Nucleus accumbens (tissue), 56 donors: ENCODE measurements at places on chromosomes 2 and 18.

DNA sequence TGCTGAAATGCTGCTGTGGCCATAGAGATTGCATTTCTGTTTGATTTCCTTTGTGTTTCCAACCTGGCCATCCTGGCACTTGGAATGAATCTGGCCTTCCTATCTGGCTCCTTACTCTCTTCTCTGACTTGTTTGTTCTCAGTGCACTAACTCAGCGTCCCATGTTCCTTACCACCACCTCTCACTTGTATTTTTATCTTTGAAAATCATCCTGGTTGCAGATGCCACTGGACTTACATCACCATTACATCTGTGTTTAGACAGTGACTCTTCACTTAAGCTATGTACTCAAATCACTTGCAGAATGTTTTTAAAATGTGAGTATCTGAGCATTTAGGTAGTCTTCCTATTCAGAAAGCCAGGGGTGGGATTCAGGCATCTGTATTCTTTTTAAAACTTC, 239.5 kb downstream of the WDR7 start:
- no peak for DNase-seq

DNA sequence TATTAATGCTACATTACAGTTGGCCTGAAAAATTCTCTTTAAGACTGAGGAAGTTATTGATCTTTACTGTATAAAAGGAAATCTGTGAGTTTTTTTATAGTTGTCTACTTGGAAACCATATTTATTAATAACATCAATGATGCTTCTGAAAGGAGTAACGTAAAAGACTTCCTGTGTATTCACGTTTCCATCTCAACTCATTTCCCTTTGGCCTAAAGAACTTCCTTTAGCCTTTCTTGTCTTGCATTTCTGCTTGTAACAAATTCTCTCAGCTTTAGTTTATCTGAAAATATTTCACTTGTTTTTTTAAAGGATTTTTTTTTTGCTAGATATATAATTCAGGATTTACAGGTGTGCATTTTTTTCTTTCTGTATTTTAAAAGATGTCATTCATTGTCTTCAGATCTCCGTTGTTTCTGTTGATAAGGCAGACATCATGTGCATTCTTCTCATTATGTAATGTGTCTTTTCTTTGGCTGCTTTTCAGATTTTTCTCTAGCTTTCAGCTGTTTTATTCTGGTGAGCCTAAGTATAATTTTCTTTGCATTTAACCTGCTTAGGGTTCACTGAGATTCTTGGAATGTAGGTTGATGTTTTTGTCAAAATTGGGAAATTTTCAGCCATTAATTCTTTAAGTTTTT, 159.0 kb upstream of the DAPL1 start:
- no peak for DNase-seq

GRCh38 chr2:176126929-176127773, 2.4 kb upstream of the HOXD8 start:
- peak; percentile 23 for DNase-seq

DNA sequence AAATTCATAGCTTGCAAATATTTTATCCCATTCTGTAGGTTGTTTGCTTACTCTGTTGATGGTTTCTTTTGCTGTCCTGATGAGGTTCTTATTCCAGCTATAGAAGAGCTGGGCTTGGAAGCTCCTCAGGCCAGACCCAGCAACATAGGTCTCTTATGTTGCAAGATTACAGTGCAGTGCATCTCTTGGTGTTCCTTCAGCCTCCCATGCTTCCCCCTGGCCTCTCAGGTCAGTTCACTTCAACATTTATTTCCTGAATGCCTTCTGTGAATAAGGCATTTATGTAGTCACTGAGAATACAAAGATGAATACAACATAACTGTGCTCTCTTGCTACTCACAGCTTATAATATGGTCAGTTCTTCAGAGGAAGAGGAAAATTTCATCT, 179.0 kb upstream of the SLC39A10 start:
- no peak for DNase-seq

DNA sequence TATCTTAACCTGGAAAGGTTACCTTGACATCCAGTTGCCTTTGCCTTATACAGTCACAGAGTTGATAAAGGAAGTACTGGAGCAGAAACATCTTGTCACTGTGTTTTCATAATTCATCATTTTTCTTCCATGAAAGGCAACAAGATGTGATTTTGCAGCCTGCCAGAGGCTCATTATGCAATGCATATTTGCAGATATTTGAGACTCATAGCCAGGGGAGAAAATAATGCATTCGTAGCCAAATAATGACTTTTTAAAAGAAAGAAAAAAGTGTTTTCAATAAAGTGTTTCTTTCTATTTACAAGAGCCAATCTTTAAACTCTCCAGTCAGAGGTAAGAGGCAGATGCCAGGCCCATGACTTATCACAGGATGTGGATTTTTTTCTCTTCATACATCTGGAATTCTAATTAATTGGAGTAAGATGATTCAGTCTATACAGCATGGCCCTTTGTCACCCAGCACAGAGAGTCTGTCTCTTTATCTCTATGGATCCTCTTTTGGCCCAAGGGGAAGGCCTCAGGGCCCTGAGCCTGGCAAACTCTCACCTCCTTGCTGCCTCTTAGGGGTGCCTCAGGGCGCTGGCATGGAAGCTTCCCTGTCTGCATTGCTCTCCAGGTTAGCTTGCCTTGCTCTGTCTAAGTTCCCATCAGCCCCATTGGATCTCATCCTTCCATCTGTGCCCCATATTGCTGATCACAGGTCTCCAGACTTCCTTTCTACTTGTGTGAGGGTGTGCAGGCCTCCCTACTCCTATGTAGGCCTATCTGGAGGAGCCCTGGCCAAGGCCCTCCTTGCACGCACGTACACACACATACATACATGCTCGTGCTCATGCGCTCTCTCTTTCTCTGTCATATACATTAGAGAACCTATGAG, 247.7 kb downstream of the TPGS2 start:
- no peak for DNase-seq

GRCh38 chr2:235024931-235025773, 73.3 kb downstream of the SH3BP4 start:
- no peak for DNase-seq

DNA sequence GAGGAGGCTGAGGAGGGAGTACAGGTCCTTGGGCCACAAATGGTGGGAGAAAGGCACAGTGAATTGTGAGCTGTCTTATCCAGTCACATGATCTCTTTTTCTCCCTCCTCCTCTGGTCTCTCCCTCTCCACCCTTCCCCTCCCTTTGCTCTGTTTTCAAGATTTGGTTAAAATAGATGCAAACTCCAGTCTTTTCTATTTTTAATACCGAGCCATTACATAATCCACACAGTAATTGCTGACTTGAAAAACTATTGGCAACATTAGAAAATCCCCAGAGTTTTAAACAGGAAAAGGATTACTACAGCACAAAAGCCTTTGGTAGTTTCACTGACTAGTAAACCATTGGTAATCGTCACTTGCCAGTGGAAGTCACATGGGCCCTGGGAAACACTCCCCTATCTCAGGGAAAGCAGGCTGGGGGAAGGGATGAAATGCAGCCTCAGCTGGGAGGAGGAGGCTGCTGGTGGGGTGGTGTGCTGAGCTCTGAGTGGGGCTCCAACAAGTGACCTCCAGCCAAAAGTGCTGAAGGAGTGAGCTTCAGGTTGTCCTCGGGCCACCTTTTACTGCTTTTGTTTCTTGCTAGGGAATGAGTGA, 57.4 kb upstream of the PCBP1 start:
- peak; percentile 40 for DNase-seq

GRCh38 chr2:235078182-235078581, 126.4 kb downstream of the SH3BP4 start:
- DNase-seq = no peak

DNA sequence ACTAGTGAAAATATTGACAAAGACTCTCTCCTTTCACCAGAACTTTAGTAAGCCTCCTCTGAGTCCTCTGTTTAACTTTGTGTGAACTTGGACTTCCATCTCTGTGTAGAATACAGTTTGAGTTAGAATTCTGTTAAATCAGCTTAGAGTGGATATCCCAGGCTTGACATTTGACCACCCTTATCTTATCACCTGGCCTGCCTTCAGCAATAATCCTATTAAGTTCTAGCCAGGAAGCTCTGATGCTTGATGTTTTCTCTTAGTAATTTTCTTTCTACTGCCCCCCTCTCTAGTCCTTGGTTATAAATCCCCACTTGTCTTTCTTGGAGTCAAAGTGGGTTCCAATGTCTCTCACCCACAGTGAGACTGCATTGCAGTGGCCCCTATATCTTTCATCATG, 702.7 kb upstream of the GCFC2 start:
- DNase-seq = no peak

GRCh38 chr2:157413326-157414035, 30.4 kb downstream of the CYTIP start:
- no peak for DNase-seq

GRCh38 chr2:1993711-1994682, 249.7 kb upstream of the PXDN start:
- DNase-seq = no peak

- DNase-seq = no peak
These were observed 7.8 kb downstream of the COLEC11 start for GRCh38 chr2:3602553-3603339.

DNA sequence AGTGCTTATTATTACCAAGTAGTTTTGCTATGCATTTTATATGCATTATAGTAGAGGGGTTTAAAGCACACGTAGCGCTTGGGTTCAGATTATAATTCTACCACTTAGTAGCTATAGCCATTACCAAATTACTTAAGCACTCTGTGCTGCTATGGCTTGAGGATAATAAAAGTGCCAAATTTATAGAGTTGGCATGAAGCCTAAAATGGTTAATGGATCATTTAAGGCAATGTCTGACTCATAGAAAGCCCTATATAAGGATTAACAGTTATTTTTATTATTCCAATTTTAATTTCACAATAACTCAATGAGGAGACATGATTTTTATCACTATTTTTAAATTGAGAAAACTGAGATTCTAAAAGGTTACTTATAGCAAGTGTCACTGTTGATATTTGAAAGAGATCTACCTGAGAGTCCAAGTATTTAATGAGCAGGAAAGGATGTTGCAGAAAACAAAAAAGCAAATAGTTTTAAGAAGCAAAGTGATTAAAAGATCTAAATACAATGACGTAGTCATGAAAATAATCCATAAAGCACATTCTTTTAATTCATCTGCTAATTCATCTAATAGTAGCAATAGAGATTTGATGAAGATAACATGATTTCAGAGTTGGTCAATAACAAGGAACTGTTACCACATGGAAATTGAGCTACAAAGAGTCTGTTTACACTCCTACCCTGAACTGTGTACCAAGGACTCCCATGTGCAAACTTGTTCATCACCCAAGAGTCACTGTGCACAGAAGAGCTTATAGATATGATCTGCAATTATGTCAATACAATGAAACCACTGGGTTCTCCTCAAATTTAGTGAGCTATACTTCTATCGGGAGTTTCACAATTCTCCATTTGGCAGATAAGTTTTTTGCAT, 78.8 kb upstream of the DTNA start:
- DNase-seq = no peak

- no peak for DNase-seq
These were observed 650 bp upstream of the AFG3L2 start for GRCh38 chr18:12377556-12378197.

DNA sequence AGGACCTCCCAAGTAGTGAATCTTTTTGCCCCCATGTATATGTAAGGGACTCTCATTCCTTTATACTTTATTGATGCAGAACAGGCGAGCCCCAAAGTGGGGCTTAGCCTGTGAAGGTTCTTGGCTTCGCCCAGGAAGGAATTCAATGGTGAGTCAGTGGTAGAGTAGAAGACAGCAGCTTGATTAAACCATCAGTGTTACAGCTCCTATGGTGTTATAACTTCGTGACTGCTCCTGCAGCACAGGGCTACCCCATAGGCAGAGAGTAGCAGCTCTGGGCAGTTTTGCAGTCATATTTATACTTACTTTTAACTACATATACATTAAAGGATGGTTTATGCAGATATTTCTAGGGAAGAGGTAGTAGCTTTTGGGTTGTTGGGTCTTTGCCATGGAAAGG, 11.0 kb downstream of the FAM171B start:
- DNase-seq = no peak

- no peak for DNase-seq
These were observed 67.4 kb upstream of the RPL31 start for GRCh38 chr2:100934504-100935371.

- DNase-seq = no peak
These were observed 24.4 kb upstream of the EIF2AK3 start for GRCh38 chr2:88651646-88652045.

DNA sequence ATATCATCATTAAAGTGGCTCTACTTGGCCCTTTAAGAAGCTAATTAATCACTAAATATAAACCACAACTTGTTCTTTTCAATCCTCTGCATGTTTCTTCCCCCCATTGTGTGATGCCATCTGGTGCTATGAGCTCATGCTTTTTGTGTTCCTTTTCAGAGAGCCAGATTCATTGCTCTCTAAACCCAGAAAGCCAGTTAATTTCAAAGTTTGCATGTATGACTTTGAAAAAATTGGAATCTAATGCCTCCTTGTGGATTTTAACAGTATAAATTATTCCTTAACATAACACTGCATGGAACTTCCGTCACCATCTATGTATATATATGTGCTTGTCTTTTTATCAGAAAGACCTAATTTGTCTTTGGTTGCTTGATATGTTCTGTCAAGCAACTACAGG, 31.1 kb downstream of the TMEM178A start:
- no peak for DNase-seq

DNA sequence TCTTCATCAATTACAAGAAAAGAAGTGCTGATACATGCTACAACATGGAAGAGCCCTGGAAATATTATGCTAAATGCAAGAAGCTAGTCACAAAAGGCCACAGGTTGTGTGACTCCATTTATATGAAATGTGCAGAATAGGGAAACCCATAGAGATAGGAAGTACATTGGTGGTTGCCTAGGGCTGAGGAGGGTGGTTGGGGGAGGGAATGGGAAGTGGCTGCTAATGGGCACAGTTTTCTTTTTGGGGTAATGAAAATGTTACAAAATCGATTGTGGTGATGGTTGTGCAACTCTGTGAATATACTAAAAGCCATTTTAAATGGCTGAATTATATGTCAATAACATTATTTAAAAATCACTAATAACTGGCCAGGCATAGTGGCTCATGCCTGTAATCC, 24.3 kb upstream of the RESP18 start:
- no peak for DNase-seq

- DNase-seq = no peak
These were observed 40.0 kb downstream of the MARCO start for GRCh38 chr2:118982039-118982438.

DNA sequence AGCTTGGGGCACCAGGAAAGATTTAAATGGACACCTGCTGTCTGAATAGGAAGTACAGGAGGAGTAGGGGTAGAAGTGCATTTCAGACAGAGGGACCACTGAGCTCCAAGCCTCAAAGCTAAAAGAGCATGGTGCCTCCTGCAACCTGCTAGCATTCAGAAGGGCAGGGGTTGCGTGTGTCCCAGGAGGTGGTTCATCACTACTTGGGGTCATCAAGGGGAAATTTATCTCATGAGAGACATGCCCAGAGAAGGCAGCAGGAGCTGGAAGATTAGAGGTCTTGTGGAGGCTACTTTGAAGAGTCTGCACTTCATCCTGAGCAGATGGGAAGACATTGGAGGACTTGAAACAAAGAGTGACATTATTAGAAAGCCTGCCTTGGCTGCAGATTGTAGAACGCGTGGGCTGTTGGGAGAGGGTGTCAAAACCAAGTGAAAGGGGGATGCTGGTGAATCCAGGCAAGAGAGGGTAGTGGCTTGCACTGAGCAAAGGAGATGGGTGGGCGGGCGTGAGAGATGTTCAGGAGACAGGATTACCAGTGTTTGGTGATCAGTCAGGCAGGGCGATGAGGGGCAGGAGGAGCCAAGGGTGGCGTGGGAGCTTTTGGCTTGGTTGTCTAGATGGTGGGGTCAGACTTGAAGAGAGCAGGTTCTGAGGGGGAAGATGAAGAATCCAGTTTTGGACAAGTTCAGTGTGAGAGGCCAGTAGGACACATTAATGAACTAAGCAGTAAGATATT, 154.0 kb downstream of the DYSF start:
- DNase-seq = no peak
